ENCODE measurements at places on chromosomes 1 and 21.

DNA sequence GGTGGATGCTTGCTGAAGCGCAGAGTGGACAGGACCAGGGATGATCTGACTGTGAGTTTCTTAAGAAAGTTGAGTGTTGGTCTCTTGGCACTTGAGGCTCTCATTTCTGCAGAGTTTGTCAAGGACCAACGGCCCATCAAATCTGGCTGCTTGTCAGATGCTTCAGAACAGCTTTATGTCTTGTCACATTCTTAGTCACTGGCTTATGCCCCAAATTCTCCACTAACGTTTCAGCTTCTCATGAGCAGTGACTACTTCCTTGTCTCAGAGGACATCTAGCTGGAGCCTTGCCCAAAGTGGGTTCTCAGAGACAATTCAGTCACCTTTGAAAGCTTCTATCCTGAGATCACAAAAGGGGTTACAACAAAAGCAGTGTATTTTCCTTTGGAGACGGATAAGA, 92.3 kb downstream of the ST6GALNAC5 start:
- no peak for DNase-seq

DNA sequence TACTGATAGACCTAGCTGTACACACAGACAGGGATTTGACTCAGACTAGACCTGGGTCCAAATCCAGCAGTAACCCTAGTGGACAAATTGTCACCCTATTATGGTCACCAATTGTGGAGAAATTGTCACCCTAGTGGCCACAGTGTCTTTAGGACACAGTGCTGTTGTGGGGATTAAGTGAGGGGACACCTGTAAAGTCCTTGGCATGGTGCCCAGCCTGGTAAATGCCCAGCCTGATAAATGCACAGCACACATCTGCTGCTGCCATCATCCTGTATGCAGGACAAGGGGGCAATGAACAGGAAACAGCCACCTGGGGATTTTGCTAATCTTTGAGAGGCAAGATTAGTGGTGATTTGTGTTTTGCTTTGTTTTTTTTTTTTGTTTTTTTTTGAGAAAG, 2.3 kb downstream of the TMEM61 start:
- DNase-seq, result peak; percentile 87

- no peak for DNase-seq
These were observed 6.3 kb upstream of the IL20 start for GRCh38 chr1:206859082-206859521.

DNA sequence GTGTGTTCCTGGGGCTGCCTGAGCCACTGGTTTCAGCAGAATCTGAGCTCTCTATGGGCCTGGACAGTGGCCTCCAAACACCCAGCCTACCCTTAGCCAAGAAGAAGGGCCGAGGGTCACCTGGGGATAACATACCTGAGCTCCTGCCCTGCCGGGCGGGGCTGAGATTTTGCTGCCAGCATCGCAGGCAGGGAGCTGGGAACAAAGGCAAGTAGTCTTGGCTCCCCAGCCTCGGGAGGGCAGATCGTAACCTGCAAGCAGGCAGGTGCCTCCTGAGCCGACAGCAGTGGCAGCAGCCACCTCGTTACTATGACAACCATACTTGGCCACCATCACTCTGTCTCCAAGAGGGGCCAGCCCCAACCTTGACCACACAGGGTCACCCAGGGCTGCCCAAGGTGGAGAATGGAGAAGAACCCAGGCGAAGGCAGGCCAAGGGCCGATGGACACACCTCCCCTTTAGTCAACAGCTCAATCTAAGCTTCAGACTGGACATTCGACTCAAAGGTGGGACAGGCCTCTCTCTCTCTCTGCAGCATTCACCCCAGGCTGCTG, 54.6 kb downstream of the TOMM20 start:
- peak; percentile 36 for DNase-seq

- no peak for DNase-seq
These were observed 100.1 kb upstream of the PLXNA2 start for GRCh38 chr1:208344202-208344857.

DNA sequence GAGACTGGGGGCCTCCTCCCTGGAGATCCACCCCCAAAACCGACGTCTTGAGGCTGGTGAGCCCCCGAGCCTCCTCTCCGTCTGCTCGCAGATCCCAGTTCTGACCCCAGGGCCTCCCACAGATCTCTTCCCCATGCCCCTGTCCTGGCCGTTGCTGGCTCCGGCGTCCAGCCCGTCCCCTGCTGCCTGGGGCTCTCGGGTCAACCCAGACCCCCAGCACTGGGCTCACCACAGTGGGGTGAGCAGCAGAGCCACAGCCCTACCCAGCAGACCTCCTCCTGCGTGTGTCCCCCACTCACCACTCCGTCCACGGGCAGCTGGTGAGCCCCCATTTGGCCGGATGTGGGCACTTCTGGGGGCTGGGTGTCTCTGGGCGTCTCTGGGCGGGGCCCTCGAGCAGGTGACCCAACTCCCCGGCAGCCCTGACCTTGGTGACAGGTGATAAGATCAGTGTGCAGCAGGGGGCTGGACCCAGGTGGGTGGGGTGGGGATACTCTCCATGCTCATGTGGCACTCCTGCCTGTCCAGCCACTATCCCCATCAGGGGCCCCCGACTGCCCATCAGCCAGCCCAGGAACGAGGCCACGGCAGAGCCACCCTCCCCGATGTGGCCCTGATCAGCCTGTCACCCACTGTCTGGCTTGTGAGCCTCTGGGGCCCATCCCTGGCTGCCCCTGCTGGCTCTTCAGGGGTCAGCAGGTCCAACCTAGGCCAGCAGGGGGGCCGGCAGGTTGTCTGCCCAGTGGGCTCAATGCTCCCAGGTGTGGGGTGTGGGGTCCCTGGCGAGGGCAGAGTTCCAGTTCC, 709 bp downstream of the TNFRSF14 start:
- no peak for DNase-seq

- DNase-seq, result peak; percentile 49
These were observed 19.4 kb downstream of the PDE4B start for GRCh38 chr1:65812065-65812464.

- no peak for DNase-seq
These were observed 32.3 kb downstream of the TMEM63A start for GRCh38 chr1:225849925-225850324.

- no peak for DNase-seq
These were observed 79.4 kb downstream of the S1PR1 start for GRCh38 chr1:101316256-101316655.

- no peak for DNase-seq
These were observed 268.0 kb downstream of the PTGER3 start for GRCh38 chr1:70779571-70779970.

DNA sequence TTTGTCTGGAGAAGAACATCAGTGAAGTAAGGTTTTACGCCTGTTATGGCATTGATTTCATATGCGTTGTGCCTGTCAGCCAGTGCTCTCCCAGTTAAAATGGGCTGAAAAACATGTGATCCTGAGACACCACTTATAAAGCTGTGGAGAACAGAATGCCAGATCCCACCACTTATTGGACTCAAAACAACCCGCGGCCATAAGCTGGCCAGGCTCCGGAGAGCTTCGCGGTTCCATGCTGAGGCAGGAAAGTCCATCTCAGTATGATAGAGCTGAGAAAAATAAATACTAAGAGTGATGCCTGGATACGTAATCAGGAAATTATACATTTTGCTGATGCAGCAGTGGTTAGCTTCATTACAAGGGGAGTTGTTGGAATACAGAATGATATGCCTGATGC, 5.1 kb downstream of the APOBEC4 start:
- DNase-seq, result no peak

GRCh38 chr1:236560213-236560771, 36.5 kb downstream of the LGALS8 start:
- DNase-seq, result no peak

GRCh38 chr1:152013664-152014237, 20.1 kb upstream of the S100A10 start:
- DNase-seq, result peak; percentile 45

DNA sequence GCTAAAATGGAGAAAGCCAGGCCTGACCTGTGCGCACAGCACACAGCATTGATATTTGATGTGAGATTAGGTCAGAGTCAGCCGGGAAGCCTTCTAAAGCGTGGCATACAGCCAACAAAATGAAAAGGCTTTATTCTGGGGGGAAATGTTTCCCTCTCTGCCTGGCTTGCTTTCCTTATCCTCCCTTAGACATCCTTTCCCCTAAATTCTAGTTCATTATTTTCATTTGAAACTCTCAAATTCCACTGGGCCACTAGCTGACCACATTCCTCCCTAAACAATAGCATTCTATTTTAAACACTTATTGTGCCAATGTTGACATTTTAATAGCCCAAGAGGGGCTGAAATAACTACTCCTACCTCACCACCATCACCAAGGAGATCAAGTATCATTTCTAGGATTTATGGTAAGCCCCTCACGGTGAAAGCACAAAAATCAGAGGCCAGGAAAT, 49.4 kb downstream of the LEPR start:
- peak; percentile 61 for DNase-seq

GRCh38 chr1:66239834-66240233, 294.1 kb upstream of the SGIP1 start:
- DNase-seq, result no peak

DNA sequence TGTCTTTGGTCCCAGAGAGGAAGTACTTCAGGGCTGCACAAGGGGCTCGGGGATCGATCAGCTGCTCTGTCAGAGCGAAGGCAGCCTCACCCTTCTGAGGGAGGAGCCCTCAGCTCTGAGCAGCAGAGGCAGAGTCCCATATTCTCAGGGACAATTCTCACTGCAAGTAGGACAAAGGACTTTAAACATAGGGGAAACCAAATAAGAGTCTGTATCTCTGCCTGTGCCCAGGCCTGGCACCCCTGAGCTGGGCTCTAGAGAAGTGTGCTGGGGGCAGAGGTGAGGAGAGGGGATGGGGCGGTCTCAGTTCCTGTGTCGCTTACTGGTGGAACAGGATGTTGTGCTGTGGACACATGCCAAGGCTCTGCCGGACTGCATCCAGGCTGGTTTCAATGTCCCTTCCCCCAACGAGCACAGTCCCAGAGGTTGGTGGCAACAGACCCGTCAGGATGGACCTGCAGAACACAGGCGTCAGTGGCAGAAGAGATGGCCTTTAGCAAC, 76.6 kb downstream of the ABCA4 start:
- DNase-seq, result peak; percentile 61

DNA sequence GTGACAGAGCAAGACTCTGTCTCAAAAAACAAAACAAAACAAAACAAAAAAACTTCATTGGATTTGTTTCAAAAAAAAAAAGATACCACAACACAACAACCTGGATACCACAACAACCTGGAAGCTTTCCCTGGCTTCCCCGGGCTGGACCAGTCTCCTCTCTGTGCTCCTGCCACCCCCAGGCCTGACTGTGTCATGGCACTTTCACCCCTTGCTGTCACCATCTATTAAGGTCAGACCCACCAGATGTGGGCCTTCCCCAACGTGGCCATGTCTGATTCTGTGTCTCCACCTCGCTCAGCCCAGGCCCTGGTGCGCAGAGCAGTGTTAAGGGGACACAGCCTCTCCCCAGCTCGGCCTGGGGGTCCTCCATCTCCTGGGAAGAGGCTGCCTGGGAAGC, 28.3 kb upstream of the ACOT11 start:
- DNase-seq, result no peak

DNA sequence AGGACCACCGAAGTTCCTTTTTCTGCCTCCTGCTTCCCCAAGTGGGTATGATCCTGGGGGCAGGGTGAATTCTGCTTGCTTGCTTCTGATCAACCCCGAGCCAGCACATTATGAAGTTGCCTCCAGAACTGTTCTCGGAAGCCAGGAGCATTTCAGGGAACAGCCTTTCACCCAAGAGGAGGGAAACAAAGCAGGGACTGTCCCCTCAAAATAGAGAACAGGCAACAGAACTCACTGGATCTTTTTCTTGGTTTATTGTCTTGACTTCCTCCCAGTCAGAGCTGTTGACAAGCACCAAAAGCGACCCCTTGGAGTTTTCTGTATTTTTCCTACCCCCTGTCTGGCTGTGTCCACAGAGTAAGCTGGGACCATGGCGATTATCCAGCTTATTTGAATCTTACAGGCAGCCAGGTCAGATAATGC, 258.3 kb upstream of the SGIP1 start:
- DNase-seq, result no peak
